Fibroblast of pulmonary artery (primary cell): ENCODE measurements at places on chromosomes 13 and 19.

GRCh38 chr19:44757057-44757734 is 8.7 kb downstream of the BCL3 start:
- DNase-seq, result peak; percentile 77

GRCh38 chr19:14748601-14749000 is 29.8 kb downstream of the ADGRE2 start:
- DNase-seq, result no peak

- DNase-seq, result peak; percentile 15
Observed at GRCh38 chr13:93727211-93728141, 500.9 kb downstream of the GPC6 start.

DNA sequence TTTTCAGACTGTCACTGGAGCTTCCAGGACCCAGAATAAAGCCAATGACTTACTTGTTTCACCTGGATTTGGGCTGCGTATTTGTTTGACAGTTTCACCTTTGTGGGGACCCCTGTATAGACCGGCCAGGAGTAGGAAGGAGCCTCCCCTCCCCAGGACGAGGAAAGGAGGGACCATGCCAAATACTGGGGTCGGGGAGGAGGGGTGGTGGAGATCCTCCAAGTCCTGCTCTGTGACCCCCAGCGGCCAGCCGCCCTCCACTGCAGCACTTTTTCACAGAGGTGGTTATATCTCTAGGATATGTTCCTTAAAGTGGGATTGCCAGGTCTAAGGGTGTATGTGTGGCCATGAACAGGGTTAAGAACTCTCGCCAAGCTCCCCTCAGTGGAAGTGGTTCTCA is 25.7 kb upstream of the ZNF492 start:
- no peak for DNase-seq

- no peak for DNase-seq
Observed at GRCh38 chr13:97252735-97253134, 30.6 kb downstream of the MBNL2 start.

DNA sequence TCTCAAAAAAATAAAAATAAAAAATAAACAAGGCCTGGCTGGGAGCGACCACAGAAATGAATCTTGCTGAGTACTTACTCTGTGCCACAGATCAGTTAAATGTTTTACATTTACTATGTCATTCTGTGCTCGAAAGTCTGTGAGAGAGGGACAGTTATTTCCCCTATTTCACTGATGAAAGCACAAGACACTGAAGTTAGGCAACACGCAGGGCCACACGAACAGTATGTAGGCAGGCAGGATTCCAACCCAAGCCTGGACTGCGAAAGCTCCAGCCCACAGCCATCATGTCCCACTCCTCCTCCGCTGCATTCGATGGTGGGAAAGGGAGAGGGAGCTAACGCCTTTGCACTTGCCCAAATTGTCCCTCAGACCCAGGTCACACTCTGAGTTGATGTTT is 34.2 kb downstream of the RUBCNL start:
- DNase-seq, result no peak

DNA sequence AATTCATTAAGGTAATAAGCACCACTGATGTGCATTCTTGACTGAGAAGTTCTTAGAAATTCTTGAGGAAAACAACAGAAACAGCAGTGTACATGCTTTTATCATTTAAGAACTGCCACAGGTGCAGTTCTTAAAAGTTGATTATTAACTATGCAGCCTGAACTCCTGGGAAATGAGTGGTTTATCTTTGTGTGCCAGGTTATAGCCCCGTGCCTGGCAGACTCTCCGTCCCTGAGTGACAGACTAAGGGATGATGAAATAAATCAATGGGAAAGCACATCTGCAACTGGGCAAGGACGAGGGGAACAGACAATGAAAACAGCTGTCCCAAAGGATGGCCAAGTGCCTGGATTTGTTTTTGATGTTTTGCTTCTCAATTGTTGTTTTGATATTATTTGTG is 84.4 kb upstream of the SPATA13 start:
- no peak for DNase-seq

GRCh38 chr13:49653478-49653877 is 25.2 kb downstream of the ARL11 start:
- no peak for DNase-seq

DNA sequence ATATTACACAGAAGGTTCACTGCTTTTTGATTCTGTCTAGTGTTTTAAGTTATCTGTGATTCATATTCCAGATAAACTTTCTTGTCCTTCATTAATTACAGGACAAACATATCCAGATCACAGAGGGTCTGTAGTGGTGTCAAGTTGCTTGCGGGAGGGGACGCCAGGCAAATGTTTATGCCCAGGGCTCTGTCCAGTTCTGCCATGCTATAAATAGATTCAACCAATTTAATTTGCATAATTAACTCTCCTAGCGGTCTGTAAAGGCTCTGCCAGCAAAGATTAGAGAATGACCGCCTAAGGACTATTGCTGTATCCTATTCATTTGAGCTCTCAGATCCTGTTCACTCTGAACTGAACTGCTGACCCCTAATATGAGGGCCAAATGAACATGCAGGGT is 59.7 kb upstream of the TRPC4 start:
- no peak for DNase-seq

DNA sequence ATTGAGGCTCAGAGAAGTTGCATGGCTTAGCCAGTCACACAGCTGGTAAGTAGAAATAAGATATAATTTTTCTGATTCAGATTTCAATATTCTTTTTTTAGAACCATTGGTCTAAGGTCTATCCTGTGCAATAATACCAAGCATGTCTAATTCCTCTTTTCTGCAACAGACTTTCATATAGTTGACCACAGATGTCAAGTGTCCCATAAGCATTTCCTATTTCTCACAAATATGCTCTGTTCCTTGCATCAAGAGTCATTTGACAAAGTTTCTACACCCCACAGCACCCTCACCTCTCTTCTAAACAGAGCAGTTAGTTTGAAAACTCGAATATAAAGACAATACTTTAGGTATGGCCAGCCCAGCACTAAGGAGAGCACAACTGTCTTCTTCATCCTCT is 26.8 kb upstream of the SACS start:
- DNase-seq, result no peak

DNA sequence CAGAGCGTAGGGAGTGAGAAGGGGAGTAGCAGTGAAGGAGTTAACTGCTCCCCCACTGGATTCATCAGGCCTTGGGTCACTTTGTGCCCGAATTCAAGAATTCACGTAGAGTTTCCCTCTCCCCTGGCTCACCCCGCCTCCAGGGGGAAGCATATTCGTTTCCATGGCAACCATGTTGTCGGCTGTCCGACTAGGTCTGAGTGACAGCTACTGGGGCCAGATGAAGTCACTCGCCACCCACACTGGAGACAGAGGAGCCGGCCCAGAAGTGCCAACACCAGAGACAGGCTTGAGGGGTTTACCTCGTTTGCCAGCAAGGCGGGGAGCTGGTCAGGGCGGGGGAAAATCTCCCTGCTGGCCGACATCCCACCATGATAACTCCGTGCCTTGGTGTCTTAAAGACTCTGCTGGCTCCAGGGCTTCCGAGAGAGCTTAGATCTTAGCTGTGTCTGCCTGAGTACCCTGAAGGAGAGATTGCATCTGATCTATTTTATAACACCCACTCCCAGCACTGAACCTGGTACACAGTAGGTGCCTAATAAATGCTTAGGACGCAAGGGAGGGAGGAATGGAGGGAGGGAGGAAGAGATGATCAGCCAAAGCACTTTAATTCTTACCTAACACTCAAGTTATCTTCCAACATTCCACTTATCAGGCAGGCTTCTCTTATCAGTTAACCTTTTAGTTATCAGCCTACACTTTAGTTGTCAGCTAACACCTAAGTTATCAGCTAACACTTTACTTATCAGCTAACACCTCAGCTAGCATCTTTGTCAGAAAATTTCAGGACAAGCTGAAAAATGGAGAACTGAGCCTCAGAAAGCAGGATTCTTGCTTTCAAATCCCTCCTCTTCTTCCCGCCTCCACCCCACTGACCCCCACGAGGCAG is 57.2 kb upstream of the ZNRF4 start:
- DNase-seq, result peak; percentile 3

DNA sequence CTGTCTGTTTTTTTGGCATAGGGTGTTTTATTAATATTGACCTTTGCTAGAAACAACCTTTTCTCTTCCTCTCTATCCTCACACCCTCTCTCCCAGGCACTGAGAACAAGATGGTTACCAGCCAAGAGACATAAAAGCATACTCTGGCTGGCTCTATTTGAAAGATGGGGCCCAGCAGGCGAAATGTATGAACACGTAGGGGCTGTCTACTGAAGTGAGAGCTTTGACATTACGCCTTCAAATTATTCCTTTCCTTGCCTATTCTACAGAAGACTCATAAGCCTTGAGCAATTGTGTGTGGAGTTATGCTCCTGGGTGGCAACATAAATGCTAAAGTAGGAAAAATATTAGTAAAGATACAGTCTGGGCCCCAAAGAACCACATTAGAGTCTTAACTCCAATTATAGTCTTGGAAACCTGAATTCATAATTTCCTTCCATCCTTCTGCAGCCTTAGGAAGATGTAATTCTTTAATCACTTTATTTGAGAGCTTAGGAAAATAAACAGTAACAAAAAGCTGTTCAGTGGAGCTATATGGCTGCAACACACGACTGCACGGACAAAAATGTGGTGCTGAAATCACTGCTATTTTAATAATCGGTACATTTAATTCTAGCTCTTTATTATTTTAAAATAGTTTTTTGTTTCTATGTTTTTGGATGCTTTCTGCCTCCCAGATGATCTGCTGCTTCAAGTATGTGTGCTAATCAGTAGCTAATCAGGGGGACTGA is 122.3 kb upstream of the RNF113B start:
- no peak for DNase-seq

DNA sequence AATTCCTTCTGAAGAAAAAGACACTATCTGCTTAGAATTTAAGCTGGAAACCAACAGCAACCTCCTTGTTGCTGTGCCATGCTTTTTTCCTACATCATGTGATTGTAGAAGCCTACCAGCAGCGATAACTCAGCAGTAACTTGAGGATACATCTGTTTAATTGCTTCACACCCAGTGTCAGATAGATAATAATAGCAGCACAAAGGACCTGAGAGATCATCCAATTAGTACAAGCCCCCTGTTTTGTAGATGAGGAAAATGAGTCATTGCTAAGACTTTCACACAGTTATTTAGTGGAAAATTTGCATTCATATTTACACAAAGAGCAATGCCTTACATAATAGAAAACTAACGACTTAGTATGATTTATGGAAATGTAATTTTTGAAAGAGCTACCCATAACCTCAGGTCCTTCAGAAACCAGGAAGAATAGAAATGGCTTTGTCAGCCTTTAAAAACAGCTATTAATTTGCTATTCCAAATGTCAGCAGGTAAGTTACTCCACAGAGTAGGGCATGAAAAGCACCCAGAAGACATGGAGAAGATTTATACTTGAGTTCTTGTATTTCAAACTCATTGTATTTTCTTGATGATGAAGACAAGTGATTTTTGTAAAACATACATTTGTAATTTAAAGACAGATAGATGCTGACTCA is 93.7 kb upstream of the SGCG start:
- DNase-seq, result no peak
